ENCODE measurements at places on chromosomes 7 and 10.
A peak's percentile ranks its signal among the peaks of the same experiment; 100 is the strongest.

DNA sequence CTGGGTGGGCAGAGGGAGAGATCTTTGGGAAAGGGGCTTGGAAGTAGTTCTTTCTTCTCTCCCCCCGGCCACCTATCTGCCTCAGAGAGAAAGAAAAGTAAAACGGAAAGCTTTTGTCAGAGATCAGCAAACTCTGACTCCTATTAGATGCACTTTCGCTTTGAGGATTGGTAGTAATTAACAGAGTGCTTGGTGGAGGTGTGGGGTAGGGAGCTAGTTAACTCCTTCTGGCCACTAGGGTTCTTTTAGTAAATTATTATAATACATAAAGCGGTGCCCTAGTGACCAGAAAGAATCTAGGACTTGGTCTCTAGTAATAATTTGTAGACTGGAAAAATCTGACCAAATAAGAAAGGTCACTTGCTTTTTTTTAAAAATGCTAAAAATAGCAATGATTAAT, 54.6 kb downstream of the CPVL start:
- no peak for DNase-seq

DNA sequence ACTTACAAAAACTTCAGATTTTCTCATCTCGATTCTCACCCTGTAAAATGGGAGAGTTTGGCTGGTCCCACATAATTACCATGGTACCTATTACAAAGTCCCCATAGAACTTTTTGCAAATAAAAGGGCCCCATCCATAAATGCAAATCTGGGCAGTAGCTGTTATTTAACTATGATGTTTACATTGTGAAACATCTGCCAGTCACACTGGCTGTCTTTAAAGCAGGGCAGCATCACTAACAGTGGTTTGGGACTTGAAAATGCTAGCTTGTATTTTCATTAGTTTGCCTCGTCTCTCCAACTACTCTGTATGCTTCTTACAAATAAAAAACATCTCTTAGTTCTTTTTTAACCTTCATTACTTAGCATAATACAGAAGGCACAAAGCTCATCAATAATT, 240.7 kb downstream of the FZD1 start:
- no peak for DNase-seq

- no peak for DNase-seq
Observed at GRCh38 chr10:50396491-50397311, 145.4 kb upstream of the ASAH2 start.

DNA sequence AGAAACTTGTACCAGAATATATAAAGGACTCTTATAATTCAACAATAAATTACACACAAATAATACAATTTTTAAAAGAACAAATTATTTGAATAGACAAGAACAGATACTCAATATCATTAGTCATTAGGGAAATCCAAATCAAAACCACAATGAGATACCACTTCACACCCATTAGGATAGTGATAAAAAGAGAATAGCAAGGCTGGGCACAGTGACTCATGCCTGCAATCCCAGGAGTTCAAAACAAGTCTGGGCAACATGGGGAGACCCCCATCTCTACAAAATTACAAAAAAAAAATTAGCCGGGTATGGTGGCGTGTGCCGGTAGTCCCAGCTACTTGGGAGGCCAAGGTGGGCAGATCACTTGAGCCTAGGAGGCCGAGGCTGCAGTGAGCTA, 52.2 kb upstream of the KCNIP2 start:
- no peak for DNase-seq

DNA sequence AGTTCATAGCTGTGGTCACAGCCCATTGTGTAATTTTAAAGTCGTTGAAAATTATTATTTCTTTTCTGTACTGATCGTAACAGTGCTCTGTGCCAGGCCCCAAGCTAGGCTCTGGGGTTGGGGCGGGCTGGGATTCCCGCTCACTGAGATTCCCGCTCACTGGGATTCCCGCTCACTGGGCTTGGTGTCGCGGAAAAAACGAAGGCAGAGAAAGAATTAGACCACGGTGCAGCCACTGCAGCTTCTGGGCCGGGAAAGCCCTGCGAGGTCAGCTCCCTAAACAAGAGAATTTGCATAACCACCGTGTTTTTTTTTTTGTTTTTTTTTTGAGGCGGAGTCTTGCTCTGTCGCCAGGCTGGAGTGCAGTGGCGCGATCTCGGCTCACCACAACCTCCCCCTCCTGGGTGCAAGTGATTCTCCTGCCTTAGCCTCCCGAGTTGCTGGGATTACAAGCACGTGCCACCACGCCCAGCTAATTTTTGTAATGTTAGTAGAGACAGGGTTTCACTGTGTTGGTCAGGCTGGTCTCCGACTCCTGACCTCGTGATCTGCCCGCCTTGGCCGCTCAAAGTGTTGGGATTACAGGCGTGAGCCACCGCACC, 31.2 kb downstream of the FOXK1 start:
- no peak for DNase-seq

- no peak for DNase-seq
Observed at GRCh38 chr10:31071232-31072005, 39.8 kb upstream of the ZNF438 start.

DNA sequence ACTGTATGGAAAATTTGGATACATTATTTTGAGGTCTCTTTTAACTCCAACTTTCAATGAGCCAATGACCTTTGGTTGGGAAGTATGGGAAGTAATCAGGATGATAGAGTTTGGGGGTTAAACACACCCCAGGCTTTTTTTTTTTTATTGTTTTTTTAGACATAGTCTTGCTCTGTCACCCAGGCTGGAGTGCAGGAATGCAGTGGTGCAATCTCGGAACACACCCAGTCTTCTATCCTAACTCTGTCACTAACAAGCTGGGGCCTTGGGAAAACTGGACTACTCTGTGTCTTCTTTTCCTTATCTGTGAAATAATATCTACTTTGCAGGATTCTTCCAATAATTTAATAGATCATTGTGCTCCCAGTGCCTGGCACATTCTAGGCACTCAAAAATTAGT, 37.6 kb upstream of the AGBL3 start:
- no peak for DNase-seq

- no peak for DNase-seq
Observed at GRCh38 chr7:111985798-111986197, 220.4 kb downstream of the DOCK4 start.

DNA sequence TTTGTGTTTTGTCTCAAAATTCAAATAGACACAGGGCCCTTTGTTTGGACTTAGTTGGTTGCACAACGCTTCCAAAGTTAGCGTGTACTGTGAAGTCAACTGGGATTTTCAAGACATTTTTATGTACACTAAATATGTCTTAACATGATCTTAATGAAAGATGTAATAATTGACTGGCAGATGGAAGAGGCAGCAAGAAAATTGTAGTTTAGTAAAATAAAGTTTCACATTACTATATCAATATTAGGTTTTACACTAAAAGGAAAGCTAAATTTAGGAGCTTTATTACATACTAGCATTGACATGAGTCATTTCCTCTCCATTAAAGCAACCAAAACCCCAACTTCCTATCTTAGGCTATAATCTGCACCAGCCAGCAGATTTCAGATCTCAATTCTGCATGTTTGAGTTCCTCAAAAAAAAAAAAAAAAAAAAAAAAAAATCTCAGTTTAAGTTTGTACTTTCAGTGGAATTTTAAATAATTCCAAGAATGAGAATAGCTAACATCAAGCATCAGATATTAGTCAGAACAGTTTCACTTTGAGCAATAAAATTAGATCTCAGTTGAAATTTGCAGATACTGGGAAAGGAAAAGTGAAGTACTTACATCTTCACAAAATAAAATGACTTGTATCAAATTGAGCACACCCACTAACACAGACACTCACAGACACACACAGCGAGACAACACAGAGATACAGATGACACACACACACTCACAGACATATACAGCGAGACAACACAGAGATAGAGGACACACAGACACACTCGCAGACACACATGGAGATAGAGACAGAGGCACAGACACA, 346.6 kb upstream of the KLF6 start:
- DNase-seq, result peak; percentile 59

GRCh38 chr10:113435881-113436280, 117.0 kb upstream of the HABP2 start:
- DNase-seq, result no peak

- no peak for DNase-seq
Observed at GRCh38 chr10:119616882-119617570, 20.3 kb upstream of the TIAL1 start.

DNA sequence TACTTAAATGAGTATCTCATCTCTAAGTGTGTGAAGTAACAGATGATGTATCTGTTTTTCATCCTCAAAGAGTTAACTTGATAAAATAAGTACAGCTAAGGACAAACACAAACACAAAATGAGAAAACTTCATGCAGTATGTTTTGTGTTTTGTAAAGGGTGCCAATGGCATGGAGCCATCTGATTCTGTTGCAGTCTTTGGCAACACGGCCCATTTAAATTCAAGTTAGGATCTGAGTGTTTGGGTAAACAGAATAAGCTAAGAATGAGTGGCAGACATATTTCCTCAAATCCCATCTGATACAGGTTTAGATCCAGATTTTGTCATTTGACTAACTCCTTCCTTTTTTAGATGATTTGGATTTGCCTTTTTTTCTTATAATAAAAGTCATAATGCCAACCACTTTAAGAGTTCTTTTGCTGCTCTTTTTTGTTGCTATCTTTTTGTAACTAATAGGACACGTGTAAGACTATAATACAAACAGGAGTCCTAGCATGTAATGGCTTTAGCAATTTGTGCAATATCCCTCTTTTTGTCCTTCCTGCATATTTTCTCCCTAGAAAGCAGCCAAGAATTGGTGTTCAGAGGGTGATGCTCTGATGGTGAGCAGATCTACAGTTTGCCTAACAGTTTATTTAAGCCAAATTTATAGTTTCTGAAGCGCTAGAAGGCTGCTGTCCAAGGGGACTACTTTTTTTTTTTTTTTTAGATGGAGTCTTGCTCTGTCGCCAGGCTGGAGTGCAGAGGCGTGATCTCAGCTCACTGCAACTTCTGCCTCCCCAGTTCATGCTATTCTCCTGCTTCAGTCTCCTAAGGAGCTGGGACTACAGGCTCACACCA, 18.9 kb upstream of the ACTA2 start:
- DNase-seq, result no peak

DNA sequence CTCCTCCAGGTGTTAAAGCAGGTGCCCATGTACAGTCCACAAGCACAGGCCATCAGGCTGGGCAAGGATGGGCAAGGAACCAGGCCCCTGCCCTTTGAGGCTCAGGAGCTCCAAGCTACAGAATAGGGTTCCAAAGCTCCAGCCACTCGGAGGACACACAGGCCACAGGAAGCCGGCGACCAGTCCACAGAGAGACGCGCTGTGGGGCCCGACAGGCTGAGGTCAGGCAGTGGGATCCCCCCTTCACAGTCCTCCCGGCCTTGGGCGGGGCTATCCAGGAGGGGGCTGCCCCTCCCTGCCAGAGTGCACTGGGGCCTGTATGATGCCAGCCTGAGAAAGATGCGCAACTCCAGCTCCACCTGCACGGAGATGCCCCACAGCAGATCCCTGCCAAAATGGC, 34.0 kb downstream of the MAD1L1 start:
- DNase-seq, result no peak

DNA sequence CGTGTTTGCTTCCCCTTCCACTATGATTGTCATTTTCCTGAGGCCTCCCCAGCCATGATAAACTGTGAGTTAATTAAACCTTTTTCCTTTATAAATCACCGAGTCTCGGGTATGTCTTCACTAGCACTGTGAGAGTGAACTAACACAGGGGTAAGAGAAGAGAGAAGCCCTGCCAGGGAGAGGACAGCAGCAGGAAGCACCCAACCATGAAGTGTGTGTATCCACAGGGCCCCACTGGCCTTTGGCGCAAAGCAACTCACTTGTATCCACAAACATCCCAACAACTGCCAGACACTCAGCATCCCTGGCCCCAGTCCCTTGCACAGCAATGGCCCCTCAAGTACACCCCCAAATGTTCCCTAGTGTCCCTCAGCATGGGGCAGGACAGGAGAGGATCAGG, 115.1 kb downstream of the MAD1L1 start:
- DNase-seq, result no peak

DNA sequence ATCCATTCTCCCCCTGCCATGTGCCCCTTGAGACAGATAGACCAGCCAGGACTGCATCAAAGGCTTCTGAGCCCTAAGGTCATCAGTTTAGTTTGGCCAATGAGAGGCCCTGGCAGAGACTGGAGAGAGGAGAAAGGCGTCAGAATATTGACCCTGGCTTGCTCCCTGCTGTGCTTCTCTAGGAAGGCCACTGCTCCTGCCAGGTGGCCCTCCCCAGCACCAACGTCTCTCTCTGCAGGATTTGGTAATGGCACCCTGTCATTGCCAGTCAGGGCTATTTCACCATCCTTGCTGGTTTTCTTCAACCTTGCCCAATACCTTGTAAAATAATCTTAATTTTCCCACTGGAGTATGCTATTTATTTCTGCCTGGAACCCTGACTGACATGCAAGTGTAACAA, 38.8 kb upstream of the ZRANB1 start:
- no peak for DNase-seq

DNA sequence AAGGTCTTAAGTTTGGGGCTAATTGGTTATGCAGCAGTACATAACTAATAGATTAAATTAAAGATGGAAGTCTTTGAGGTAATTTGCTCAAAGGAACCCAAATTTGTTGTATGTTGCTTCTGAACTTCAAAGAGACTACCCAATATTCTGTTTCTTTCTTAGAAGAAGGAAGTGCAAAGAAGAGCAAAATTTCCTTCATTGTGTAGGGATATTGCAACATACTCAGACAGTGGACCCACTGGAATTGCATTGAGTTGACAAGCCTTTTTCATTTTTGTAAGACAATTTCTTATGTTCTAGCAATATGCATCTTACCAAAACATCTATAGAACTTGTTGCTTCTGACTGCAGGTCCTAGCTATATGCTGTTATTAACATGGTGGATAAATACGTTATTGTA, 527.8 kb downstream of the SH2D4B start:
- no peak for DNase-seq

Data from HS-27A (cell line).